ENCODE measurements at places on chromosomes 12 and 14.

- no peak for DNase-seq
Measured at GRCh38 chr12:100450735-100451134, 22.9 kb upstream of the NR1H4 start.

DNA sequence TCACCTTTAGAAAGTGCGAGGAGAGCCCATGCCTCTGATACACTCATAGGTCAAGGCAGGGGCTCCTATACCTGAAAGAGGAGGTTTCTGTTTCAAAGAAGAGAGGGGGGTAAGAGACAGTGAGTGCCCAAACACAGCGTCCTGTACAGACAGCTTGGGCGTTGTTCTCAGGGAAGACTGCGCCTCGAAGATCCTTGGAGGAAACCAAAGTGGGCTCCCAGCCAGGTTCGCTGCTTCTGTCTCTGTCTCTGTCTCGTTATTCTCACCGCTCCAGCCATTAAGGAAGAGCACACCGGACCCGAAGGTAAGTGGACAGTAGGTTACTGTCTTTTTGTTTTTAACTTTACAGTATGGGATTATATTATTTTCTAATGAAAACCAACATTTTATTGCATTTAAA lies 5.8 kb upstream of the IFI27 start:
- no peak for DNase-seq

DNA sequence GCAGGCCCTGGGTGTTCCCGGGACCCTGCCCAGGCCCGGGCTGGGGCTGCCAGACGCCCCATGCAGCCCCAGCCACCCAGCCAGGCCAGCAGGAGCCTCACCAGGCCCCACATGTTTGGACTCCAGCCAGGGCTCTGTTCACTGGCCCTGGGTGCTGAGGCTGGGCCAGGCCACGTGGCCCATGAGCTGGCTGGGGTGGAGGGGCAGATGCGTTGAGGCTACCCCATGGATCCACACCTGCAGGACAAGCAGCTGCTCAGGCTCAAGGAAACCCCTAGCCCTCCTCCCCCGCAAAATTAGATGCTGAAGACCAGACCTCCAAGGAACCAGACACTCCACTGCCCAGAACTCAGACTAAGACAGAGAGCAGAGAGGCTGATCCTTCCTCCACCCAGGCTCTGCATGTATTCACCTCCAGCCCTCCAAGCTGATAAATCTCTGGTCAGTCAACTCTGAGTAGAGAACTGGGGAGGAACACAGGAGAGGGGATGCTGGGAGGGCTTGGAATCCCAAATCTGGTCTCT lies 1.6 kb downstream of the CDH24 start:
- DNase-seq = no peak

- DNase-seq = no peak
Measured at GRCh38 chr12:120472521-120472920, 3.0 kb upstream of the SRSF9 start.

DNA sequence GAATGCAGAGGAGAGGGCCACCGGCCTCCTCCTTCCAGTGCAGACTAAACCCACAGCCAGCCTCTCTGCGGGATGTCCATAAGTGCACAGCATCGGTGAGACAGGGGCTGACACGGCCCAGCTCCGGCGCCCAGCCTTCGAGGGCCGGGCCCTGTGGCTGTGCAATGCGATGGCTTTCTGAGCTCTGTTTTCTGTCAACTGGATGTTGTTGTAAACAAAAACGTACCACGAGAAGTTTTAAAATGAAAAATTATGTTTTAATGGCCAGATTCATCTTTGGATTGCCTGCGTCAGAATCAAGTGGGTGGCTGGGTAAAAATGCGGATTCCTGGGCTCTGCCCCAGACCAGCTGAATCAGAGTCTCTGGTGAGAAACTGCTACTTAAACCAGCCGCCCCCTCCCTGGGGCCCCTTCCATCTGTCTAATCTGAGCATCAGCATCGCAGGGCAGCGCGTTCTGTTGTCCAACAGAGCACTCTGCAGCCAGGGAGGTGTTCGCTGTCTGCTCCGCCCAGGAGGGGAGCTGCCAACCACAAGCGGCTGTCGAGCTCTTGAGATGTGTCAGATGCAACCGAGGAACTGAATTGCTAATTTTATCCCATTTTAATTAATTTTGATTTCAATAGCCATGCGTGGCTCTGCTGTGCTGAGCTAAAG lies 133.4 kb downstream of the RFLNA start:
- DNase-seq = no peak

DNA sequence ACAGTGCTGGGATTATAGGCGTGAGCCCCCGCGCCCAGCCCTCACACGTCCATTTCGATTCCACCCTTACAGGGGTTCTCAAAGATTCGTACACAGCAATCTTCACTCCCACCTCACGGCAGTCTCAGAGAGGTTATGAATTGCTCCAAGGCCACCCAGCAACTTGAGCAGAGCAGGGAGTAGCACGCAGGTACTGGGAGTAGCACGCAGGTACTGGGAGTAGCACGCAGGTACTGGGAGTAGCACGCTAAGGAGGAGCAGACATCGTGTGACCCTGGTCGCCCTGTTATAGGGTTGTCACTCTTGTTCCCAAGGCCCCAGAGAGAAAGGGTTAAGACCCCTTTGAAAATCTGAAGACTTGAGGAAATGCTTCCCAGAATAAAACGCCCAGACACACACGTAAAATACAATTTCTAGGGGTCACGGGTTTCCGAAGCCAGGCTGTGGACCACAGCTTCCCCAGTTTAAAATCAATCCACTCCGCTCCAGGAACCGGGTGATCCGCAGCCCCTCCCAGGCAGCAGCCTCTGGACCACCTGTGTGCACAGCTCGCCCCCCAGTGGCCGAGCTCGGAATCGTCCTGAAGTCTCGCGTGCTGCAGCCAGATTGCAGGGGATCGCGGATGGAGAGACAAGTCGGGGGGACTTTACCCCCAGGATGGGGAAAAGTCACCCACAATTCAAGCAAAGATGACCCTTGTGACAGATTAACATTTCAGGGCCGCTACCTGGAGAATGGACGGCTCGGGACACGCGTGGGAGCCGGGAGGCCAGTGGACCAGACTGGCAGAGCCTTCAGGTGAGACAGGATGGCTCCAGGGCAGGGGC lies 92.0 kb downstream of the SCARB1 start:
- DNase-seq = peak; percentile 70

DNA sequence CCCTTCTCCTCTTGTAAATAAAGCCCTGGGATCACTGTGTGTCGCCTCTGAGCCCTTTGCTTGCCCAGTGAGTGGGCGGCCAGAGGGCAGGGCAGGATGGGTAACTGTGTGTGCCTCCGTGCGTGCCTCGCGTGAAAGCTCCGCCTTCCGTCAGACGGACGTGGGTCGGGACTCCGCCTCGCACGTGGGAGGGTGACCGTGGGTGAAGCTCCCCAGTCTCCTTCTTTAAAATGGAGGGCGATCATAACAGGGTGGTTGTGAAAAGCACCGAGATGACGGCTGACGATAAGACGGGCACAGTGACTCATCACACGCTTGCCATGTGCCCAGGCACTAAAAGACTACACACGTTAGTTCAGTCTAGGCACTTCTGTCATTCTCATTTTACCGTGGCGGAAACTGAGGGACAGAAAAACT lies 9.2 kb downstream of the PHB2 start:
- peak; percentile 93 for DNase-seq

DNA sequence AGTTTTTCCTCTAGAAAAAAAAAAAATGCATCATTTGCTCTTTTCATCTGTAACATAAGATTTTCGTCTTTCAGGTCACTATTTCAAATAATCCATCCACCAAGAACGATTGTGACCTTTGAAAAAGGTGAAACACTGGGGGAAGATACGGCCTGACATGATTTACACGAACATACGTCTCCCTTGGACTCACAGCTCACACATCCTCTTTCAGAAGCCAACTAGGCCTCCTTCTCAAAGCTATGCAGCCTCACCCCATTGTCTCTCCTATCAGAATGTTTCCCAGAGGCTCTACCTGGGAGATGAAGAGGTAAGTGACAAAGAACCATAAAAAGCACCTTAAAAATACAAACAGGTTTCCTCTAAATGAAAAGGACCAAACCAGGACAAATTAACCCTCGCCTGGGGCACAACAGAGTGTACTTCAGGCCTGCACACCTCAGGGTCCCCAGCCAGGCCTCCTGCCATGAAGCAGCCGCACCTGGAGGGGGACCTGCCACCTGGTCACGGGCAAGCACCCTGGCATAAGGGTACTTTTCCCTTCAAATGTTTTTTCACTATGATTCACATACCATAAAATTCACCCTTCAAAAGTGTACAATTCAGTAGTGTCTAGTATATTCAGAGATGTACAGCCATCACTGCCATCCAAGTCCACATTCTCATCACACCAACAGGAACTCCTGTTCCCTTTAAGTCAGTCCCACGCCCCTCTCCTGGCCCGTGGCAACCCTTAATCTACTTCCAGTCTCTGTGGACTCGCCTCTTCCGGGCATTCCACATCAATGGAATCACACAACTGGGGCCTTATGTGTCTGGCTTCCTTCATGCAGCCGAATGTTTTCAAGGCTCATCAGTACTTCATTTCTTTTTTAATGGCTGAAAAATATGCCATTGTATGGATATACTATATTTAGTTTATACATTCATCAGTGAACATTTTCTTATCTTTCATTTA lies 5.4 kb downstream of the SLC15A4 start:
- no peak for DNase-seq

DNA sequence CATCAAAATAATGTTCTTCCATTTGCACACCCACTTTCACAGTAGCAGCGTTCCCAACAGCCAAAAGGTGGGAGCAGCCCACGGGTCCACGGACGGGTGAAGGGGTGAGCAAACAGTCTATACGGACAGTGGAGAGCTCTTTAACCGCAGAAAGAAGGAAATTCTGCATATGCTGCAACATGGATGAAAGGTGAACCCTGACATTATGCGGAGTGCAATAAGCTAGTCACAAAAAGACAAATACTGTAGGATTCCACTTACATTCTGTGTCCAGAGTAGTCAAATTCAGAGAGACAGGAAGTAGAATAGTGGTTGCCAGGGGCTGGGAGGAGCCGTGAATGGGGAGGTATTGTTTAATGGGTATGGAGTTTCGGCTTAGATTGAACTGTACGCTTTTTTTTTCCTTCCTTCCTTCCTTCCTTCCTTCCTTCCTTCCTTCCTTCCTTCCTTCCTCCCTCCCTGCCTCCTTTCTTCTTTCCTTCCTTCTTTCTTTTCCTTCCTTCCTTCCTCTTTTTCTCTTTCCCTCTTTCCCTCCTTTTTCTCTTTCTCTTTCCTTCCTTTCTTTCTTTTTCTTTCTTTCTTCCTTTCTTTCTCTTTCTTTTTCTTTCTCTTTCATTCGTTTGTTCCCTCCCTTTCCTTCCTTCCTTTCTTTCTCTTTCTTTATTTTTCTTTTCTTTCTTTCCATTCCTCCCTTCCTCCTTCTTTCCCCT lies 15.8 kb upstream of the ANKRD9 start:
- DNase-seq = no peak

GRCh38 chr12:65170209-65170881 lies 962 bp downstream of the LEMD3 start:
- peak; percentile 41 for DNase-seq

- DNase-seq = no peak
Measured at GRCh38 chr12:89212339-89212771, 139.9 kb downstream of the DUSP6 start.

GRCh38 chr12:120290609-120291305 lies 946 bp downstream of the RNU4-2 start:
- no peak for DNase-seq

GRCh38 chr12:87441511-87441910 lies 587.7 kb downstream of the C12orf50 start:
- no peak for DNase-seq

- no peak for DNase-seq
Measured at GRCh38 chr12:75564398-75564797, 53.0 kb upstream of the KRR1 start.

GRCh38 chr12:49609875-49610154 lies 4.4 kb upstream of the FAM186B start:
- DNase-seq = no peak

DNA sequence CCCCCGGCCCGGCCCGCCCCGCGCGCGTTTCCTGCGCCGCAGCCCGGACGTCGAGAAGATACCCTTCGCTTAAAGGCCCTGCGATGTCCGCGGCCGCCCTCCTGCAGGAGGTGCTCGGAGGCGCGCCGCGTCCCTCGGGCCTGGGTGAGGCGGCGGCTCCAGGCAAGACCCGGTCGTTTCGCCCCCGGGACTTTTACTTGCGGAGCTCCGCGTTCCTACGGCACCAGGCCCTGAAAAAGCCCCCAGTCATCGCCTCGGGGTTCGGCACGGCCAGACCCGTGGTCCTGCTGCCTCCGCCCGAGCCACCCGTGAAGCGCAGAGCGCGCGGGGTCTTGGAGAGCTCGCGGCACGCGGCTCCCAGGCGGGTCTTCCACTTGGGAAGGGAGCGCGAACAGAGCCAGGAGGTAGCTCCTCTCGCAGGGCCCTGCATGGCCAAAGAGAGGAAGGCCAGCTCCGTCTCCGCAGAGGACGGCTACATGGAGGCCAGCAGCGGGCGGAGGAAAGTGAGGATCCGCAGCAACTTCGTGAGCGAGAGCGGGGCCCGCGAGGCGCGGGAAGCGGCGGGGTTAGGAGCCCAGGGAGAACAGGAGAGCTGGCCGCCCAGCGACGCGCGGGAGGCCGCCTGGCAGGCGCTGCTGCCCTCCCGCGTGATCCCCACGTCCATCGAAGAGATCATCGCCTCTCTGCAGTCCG lies 26.9 kb downstream of the TTC6 start:
- DNase-seq = no peak

DNA sequence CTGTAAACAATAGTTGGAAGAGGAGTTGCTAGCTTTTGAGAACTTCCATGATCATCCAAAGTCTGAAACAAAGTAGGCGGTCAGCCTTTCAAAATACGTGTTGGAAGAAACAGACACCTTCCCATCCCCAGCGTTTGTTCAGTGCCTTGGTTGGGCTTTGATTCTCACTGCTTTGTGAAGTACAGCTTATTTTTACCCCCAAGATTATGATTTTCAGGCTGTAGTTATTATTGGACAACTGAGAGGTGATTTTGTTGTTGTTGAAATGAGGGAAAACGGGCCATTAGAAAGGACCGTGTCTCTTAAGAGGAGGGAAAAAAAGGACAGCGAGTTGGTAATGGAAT lies 921 bp upstream of the CEP83 start:
- no peak for DNase-seq

DNA sequence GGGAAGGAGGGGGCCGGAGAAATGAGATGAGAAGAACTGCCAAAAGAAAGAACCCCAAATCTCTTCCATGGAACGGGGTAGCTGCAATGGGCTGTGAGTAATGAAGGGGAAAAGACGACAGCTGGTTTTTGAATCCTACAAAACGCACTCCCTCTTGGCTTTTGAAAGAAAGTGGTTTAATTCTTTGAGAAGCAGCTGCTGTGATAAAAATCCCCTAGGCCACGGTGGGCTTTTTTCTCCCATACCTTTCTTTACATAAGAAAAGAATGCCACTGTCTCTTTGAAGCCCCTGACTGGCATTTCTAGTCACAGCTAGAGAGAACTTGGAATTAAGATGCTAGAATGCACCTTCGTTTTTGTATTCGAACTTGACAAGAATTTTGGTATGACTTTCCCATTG lies 486.1 kb downstream of the GLT1D1 start:
- no peak for DNase-seq

DNA sequence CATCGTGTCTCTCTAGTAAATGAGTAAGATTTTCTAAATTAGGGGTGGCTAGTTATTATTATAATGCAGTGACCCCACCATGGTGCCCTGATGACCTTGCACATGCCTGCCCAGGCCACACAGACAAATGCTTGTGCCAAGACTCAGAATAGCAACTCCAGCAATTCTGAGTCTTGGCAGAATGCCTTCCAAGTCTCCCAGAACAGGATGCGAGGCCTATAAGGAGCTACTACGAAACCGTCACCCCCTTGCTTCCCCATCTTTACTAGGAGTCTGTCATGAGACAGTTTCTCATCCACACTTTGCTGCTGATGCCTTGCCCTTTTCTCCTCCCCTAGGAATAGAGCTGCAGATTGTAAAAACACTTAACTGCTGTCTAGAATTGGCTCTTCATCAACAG lies 559.9 kb downstream of the TRHDE start:
- no peak for DNase-seq

Data from stimulated activated CD8-positive, alpha-beta memory T cell treated with anti-CD3 and anti-CD28 coated beads, Interleukin-15, amount 100 ng/mL, for 48 hours (primary cell).